ENCODE measurements at places on chromosomes 16 and 17.

DNA sequence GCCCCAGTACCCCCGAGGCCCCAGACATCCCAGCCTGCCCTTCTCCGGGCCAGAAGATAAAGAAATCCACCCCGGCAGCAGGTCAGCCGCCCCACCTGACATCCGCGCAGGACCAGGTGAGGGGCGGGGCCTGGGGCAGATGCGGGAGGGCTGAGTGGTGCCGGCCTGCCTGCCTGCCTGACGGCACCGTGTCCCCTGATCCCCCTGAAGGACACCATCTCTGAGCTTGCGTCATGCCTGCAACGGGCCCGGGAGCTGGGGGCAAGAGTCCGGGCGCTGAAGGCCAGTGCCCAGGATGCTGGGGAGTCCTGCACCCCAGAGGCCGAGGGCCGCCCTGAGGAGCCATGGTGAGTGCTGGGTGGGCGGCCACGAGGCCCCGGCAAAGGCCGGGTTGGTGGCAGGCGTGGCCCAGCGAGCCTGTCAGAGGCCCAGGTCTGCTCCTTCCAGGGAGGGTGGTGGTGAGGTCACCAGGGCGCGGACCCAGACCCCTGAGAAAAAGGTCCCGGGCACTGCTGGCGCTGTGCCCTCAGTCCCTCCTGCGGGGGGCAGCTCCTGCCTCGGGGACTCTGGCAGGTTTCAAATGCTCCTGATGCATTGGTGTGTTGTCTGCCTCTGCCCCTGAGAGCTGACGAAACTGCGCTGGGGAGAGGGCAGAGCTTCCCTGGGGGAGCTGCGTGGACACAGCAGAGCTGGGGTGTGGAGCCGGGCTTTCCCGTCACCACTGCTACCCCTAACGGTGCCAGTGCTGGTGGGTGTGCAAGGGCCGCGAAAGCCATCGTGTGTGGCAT is 1.2 kb downstream of the CDT1 start:
- no peak for DNase-seq

DNA sequence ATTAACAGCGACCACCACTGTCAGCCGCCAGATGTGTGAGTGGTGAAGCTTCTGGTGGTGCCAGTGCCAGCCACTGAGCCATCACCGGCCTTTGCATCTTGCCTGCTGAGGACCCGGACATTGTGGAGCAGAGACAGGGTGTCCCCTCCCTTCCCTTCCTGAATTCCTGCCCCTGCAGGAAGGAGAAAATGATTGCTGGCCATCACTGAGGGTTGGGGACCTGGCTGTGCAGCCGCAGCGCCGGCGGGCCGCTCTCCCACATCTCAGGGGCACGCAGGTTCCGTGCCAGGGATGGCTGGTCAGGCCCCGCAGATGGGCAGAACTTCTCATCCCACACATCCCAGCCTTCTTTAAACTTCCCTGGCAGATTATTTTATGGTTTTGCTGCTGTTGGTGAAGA is 56.5 kb downstream of the RPTOR start:
- DNase-seq, result no peak

GRCh38 chr16:74100395-74101326 is 196.0 kb upstream of the PSMD7 start:
- DNase-seq, result no peak

- no peak for DNase-seq
These were observed 23.3 kb downstream of the LIMD2 start for GRCh38 chr17:63676584-63676983.

GRCh38 chr17:79011451-79012147 is 2.0 kb upstream of the CANT1 start:
- no peak for DNase-seq

DNA sequence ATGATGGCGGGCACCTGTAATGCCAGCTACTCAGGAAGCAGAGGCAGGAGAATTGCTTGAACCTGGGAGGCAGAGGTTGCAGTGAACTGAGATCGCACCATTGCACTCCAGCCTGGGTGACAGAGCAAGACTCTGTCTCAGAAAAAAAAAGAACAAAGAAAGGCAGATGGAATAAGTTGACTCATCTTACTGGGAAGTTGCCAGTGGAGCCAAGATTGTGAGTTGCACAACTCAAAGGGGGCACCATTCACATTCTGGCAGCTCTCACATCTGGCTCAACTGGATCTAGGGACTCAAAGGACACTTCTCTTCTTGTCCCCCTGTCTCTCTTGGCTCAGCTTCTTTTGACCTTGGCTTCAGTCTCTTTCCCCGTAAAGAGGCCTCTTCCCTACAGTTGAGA is 53.7 kb upstream of the ETV4 start:
- DNase-seq, result no peak

DNA sequence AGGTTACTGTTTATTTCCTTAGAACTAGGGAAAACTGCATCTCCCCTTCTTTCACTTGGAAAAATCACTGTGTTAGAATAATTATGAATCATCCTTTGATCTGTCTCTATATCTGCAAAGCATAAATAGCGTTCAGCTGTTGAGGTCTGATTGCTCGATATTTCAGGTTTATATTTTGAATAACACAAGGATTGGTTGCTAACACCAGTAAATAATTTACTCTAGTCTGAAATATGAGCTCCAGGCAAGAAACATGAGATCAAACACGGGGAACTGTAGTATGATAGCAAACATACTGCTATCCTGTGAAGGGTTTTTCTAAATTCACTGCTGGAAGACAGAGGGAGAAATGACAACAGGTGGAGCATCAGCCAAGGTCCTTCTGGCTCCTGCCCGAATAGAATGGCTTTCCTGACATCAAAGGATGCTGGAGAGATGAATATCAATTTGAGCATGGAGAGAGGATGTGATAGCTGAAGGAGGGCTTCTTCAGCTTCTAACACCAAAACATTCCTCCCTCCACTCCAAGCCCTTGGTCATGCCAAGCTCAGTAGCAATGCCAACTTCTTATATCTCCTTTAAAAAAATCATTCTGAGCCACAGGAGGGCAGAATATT is 450.3 kb downstream of the SHISA9 start:
- no peak for DNase-seq

DNA sequence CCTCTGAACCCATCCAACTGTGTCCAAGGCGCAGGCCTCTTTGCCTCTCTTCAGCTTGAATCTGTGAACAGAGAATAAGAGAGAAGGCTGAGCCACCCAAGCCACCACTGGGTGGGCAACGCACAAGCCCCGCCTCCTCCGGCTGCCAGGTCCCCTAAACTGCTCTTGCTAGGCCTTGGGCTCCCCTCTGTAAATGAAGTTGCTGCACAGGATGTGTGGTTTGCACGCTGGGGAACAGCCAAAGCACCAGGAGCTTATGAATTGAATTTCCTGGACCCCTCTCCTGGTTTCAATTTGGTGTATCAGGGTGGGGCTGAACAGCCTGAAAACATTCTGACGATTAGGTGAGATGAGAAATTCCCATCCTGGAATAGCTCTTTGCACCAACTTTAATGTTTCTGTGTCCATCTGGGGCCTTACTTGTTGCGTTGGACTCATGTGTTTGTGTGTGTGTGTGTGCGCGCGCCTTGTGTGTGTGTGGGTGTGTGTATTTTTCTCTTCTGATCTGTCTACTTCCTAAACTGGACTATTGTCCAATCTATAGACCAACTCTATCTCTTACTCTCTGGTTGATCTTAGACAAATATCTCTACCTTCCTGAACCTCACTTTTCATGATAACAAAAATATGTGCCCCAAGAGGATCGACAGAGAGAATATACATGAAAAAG is 2.3 kb downstream of the CCL1 start:
- DNase-seq, result no peak

- peak; percentile 41 for DNase-seq
These were observed 4.3 kb upstream of the NAGLU start for GRCh38 chr17:42531455-42532354.

- no peak for DNase-seq
These were observed 14.7 kb downstream of the DCAKD start for GRCh38 chr17:45036691-45037090.

- DNase-seq, result no peak
These were observed 64.9 kb downstream of the IRF8 start for GRCh38 chr16:85963753-85964285.

- DNase-seq, result no peak
These were observed 10.9 kb downstream of the USP22 start for GRCh38 chr17:21031756-21032396.

- peak; percentile 43 for DNase-seq
These were observed 65.2 kb downstream of the CYTH1 start for GRCh38 chr17:78716814-78717393.

DNA sequence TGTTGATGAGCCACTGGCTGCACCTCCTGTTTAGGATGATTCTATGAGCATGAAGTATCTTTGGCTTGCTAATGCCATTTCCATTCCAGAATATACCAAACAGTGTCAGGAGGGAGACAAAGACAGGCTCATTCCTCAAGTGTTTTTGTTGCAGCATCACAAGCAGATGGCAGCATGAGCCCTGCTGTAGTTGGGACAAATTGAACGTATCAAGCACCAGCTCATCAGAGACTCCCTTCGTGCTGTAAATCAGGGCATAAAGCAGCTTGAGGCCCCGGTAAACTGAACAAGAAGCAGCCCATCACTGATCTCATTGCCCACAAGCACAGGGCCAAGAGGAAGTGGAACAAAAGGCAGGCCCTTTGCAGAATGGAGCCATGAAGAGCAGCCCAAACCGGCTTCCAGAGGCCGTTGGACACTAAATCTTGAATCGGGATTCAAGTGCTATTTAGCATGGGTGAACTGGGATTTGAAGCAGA is 45.9 kb upstream of the HS3ST3A1 start:
- DNase-seq, result no peak

DNA sequence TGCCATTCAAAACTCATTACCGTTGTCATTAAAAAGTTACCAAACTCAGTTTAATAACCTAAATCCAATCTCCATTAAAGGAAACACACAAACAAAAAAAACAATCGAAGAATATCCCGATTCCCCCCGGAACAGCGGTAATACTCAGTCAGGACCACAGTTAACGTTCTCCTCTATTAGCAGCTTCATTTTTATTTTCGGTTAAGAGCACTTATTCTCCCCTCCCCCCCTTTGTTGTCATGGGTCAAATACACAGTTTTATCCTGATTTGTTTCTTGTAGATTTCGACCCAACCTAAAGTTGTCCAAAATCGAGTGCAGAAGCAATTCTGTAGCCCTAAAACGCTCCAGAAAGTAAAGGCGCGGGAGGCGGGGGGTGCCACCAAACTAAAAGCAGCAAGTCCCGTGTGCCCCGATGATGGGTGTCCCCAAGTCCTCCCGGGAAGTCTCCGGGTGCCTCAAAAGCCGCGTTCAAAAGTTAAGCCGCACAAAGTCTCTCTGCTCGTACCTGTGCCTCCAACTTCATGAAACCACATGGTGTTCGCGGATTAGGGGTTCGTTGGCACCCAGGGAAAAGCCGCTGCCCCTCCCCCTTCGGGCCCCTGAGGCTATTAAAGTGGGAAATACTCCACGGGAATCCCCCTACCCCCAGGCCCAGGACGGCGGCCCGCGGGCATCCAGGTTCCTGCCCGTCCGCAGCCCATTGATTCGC is 996 bp downstream of the SUMO2 start:
- peak; percentile 42 for DNase-seq

- no peak for DNase-seq
These were observed 221.8 kb downstream of the MAP2K4 start for GRCh38 chr17:12242345-12242954.

GRCh38 chr17:3688027-3688553 is 7.9 kb downstream of the P2RX5 start:
- no peak for DNase-seq

GRCh38 chr16:12126091-12126806 is 149.7 kb downstream of the SNX29 start:
- DNase-seq, result no peak

GRCh38 chr17:59558953-59559352 is 6.5 kb upstream of the DHX40 start:
- DNase-seq, result no peak
